ENCODE measurements at places on chromosomes 5 and 9.

- DNase-seq, result no peak
Measured at GRCh38 chr5:140146523-140146842, 20.7 kb downstream of the IGIP start.

DNA sequence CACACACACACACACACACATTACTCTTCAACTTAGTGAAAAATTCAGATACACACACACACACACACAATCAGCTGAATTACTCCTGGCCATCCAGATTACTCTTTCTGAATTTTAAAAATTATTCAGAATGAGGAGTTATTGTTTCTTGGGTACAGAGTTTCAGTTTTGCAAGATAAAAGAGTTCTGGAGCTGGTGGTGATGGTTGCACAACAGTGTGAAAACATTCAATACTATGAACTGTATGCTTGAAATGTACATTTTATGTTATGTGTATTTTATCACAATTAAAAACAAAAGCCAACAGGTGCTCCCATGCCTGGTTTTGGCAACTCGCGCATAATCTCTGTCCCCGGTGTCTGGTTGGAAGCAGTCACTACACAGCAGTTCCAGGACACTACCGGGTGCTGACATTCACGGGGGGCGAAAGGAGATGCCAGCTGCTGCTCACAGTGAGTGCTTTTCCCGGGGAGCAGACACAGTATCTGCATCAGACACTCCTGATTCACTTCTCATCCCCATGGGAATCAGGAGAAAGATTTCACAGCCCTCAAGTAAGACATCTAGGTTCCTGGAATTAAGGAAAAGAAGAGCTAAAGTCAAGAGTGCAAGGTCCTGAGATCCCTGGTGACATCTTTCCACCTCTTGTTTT is 55.7 kb downstream of the LHFPL2 start:
- DNase-seq, result no peak

- DNase-seq, result no peak
Measured at GRCh38 chr9:32863291-32863690, 80.0 kb downstream of the TMEM215 start.

DNA sequence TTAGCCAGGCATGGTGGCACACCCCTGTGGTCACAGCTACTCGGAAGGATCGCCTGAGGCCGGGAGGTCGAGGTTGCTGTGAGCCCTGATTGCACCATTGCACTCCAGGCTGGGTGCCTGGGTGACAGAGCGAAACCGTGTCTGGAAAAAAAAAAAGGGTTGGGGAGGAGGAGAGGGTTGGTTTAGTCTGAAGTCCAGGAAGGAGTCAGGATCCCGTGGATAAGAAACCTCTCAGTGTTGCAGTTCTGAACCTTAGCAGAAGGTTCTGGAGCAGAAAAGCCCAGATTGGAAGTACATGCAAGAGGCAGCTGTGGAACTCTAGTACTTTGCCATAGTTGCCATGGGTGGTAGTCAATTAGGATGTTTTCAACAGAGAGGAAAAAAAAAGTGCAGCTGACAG is 125.2 kb upstream of the CPEB4 start:
- DNase-seq, result no peak

- no peak for DNase-seq
Measured at GRCh38 chr9:79573412-79573923, 1.7 kb downstream of the TLE4 start.

GRCh38 chr5:12848709-12849108 is 944.5 kb upstream of the CTNND2 start:
- no peak for DNase-seq

DNA sequence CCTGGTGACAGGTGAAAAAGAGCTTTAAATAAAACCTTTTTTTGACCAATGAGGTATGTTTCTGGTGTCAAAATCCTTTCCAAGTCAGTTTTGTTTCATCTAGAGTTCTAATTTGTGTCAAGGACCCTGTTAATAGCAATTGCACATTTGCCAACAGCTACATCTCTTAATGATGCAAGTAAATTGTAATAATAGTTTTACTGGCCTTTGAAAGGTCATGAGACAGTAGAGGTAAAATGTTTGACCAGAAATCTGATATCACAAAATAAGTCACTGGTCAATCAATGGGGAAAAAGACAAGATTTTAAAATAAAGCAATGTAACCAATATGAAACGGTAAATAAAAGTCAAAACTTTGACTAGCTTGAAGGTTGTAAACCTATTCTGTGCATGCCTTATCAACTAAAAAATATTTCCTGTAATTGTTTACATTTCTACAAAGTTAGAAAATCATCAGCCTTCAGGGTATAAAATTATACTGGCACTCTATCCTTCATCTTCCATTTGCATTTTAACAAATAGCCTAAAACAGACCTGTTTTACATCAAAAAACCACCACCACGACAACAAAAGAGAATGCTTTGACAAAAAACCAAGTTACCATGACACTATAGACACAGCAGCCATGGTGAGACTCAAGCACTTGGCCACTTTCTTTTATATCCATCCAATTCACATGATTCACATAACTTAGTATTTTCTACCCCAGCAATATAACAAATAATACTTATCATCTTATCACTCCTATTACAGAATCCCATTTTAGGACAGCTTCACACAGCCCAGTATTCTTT is 3.0 kb downstream of the NADK2 start:
- DNase-seq, result no peak

GRCh38 chr5:36502608-36503007 is 103.8 kb upstream of the SLC1A3 start:
- no peak for DNase-seq

- DNase-seq, result no peak
Measured at GRCh38 chr5:177427919-177428573, 1.6 kb downstream of the GRK6 start.

DNA sequence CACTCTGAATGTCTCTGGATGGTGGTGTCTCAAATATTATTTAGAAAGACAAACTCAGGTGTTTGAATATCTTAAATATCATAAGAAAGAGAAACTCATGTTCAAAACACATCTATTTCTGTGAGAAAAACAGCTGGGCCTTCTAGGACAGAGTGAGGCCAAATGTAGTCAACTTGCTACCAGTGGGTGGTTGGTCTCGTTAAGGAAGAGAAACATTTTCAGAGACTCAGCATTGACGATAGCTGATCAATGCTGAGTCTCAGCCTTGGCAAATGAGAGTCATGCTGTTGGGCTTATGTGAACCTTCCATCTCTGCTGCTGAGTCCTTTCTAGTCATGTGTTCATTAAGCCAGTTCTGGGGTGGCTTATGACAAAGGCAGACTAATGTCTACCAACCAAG is 418.0 kb downstream of the CETN3 start:
- no peak for DNase-seq

DNA sequence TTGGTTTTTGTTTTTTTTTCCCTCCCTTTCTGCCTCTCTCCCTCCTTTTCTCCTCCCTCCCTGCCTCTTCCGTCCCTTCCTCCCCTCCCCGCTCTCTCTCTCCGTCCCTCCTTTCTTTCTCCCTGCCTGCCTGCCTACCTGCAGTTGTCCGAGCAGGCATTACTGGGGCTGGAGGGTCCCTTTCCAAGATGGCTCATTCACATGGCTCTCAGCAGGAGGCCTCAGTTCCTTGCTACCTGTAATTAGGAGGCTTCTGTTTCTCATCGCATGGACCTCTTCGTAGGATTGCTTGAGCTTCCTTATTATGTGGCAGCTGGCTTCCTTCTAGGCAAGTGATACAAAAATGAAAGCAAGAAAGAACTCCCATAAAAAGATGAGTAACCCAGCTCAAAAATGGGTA is 8.0 kb downstream of the RGS3 start:
- no peak for DNase-seq

GRCh38 chr5:18736051-18736398 is 1101.8 kb downstream of the TAF11L14 start:
- no peak for DNase-seq

GRCh38 chr5:107698286-107698685 is 27.5 kb upstream of the EFNA5 start:
- DNase-seq, result no peak

DNA sequence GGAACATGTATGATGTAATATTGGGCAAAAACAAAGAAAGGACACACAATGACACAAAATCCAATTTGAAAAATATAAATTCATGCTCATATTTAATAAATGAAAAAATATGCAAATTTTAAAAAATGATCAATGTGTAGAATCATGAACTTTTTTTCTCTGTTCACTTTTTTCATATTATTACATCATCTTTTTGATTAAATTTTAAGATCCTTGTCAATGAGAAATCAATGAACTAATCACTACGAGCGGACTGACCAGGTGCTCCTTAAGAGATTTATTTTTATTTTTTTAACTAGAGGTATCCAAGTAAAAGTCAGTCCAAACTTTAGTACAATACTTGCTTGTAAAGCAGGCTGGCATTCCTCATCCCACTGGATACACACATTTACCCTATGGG is 174.1 kb downstream of the CDK5RAP2 start:
- DNase-seq, result no peak

DNA sequence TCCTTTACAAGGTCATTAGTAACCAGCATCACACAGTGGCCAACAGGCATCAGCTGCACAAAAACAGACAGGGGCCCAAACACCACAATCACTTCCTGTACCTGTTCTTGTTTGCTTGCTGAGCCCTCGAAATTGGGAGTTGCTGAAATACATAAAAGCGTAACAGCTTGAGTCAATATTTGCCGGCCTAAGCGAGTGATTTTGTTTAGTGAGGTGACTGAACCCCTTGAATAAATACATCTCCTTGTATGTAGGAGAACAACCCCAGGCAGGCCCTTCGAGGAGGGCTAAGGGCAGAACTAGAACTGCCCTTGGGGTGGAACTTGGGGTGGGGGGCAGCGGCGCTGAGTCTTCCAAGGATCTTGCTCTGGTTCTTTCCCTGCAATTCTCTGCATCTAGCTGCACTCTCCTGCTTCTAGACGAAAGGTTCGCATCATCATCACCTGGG is 502.5 kb downstream of the RASEF start:
- no peak for DNase-seq

DNA sequence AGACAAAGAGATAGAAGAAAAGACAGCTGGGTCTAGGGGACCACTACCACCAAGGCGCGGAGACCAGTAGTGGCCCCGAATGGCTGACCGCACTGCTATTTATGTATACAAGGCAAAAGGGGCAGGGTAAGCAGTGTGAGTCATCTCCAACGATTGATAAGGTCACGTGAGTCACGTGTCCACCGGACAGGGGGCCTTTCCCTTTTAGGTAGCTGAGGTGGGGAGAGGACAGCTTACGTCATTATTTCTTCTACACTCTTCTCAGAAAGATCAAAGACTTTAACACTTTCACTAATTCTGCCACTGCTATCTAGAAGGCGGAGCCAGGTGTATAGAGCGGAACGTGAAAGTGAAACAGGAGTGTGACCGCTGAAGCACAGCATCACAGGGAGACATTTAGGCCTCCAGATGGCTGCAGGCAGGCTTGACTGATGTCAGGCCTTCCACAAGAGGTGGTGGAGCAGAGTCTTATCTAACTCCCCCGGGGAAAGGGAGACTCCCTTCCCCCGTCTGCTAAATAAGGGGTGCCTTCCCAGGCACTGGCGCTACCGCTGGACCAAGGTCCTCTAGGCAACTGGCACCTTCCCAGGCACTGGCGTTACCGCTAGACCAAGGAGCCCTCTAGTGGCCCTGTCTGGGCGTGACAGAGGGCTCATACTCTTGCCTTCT is 6.1 kb upstream of the PRR16 start:
- no peak for DNase-seq

GRCh38 chr9:97889941-97890887 is 32.1 kb downstream of the TRMO start:
- peak; percentile 20 for DNase-seq

DNA sequence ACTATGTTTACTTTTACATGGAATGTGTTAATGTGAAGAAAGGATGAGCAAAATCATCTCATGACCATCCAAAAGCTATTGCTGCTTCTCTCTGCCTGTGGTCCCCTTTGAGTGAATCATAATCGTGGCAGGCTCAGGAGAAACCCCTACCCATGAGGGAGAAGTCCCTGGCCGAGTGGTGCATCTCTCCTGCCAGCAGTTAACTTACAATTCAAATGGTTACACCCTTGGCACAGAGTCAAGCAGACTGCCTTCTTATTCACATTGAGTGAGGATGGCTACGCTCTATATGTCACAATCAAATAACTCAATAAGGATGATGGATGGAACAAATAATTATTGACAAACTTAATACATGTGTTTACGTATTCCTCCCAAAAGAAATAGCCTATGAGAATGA is 179.1 kb downstream of the FGF1 start:
- no peak for DNase-seq

- no peak for DNase-seq
Measured at GRCh38 chr5:1525624-1526189, 1.9 kb upstream of the LPCAT1 start.

GRCh38 chr9:134215699-134216448 is 51.5 kb upstream of the RNU6ATAC start:
- DNase-seq, result no peak

- DNase-seq, result no peak
Measured at GRCh38 chr5:96763026-96763425, 44.7 kb downstream of the ERAP1 start.

DNA sequence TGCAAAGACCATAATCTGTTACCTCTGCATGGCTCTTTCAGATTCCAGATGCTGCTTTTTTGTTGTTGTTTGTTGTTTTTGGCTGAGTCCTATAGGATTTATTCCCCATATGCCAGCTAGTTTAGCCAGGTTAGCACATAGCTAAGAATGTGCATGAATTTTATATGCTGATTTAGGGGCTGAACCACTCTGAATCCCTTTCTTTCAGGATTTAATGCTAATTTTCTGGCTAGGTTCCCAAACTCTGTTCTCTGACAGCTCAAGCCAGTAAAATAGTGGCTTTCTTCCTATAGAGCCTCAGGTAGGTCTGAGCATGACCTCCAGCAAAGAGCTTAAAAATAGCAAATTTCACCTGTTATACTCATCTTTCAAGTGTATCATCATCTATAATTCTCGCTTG is 521.4 kb downstream of the CAAP1 start:
- DNase-seq, result no peak

- DNase-seq, result no peak
Measured at GRCh38 chr5:178825444-178825843, 34.3 kb upstream of the ZNF354B start.

GRCh38 chr5:89377767-89378455 is 494.9 kb upstream of the MEF2C start:
- DNase-seq, result no peak

- DNase-seq, result no peak
Measured at GRCh38 chr9:73081979-73082657, 69.5 kb upstream of the ANXA1 start.

DNA sequence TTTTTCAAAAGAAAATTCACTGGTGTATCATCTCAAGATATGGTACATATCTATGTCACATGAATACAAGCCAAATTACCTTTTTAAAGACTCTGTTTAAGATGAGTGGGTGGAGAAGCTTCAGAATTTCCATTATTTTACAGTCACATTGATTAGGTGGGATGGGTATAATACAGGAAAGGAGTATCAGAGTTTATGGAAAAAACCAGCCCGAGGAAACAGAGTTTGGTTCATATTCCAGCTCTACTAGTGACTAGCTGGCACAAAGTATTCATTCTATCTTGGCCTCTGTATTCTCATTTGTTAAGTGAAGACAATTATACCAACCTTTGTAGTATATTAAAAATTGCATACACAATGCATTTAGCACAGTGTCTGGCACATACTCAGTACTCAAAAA is 46.5 kb upstream of the CDK5RAP2 start:
- no peak for DNase-seq

Measured in stimulated activated CD8-positive, alpha-beta memory T cell treated with anti-CD3 and anti-CD28 coated beads, Interleukin-4, amount 100 ng/mL, for 1 hour (primary cell).